ENCODE measurements at places on chromosomes 6 and 20.
A peak's percentile ranks its signal among the peaks of the same experiment; 100 is the strongest.

- no peak for DNase-seq
Observed at GRCh38 chr6:79520534-79520933, 16.7 kb downstream of the LCA5 start.

GRCh38 chr20:6450841-6451240 lies 316.6 kb upstream of the BMP2 start:
- no peak for DNase-seq

DNA sequence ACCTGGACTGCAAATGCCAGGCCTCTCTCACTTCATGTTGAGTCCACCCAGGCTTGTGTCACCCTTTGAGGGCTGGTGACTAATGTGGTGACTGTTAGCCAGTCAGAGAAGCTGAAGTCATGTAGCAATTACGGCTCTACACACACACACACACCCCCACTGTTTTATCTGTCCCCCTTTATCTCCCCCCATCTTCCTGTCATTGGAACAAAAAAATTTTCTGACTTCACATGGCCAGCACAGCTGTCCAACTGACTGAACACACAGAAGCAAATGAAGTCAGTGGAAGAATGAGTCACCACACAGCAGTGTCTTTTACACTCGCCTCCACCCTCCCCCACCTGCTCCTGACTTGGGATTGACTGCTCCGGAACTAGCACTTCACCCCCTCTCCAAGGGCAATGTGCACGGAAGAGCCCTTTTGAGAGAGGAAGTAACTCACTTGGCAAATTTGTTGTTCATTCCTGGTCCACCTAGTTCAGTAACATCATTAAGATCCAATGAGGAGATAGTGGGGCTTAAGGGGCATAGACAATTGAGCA lies 198.0 kb downstream of the RNF144B start:
- no peak for DNase-seq

DNA sequence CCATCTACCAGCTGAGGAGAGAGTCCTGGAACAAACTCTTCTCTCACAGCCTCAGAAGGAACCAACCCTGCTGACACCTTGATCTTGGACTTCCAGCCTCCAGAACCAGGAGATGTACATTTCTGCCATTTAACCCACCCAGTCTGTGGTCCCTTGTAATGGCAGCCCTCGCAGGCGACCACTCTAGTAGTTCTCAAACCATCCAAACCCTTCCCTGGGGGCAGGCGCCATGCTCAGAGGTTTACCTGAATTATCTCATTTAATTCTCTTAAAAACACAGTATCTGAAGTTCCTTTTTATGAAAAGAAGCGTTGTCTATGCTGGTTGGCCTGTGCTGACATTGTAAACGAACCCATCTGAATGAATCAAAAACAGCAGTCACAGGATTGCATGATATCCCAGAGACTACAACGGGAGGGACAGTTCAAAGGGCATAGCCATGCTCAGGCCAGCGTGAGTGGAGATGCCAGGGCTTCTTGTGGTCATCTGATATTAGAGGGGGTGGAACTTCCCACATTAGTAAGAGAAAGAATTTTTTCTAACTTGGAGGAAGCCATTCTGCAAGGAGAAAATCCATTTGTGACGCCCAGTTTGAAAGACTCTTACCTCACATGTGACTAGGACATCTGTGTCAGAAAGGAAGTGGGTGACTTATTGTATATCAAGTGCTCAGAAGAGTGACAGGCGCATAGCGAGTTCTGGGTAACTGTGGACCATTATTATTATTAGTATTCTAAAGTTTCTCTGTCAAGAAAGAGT lies 17.2 kb upstream of the TAGAP start:
- DNase-seq, result no peak

DNA sequence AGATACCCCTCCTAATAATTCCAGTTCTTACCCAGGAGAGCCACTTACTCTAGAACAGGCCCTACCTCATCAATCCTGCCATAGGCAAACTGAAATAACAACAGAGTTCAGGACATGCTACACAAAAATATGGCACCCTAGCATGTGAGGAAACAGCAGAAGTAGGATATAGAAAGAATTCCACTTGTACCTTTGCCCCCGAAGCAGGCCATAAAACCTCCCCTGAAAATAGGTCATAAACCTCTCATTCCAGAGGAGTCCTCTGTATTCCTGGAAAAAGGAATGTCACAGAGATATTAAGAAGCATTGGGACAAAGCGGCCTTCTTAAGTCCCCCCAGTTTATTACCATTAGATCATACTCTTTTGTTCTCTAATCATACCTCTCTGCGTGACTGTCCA lies 504.3 kb upstream of the MARCKS start:
- DNase-seq, result no peak

GRCh38 chr20:63067721-63068560 lies 61.2 kb upstream of the BHLHE23 start:
- DNase-seq, result peak; percentile 12

DNA sequence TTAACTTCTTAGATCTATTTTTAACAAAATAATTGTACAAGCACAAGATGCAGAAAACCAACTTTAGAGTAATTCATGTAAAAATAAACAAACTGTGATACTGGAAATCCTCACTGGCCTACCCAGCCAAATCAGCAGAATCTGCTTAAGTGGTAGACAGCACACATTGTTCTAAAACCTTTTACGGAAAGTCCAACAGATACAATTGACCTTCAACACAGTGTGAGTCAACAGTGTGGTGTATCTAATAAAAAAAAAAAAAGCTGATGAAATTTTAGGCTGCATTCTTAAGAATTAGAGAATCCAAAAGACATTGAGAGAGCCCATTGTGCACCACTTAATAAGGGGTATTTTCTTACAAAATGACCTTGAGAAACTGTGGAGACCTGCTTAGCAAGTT lies 174.5 kb downstream of the COL21A1 start:
- DNase-seq, result no peak

DNA sequence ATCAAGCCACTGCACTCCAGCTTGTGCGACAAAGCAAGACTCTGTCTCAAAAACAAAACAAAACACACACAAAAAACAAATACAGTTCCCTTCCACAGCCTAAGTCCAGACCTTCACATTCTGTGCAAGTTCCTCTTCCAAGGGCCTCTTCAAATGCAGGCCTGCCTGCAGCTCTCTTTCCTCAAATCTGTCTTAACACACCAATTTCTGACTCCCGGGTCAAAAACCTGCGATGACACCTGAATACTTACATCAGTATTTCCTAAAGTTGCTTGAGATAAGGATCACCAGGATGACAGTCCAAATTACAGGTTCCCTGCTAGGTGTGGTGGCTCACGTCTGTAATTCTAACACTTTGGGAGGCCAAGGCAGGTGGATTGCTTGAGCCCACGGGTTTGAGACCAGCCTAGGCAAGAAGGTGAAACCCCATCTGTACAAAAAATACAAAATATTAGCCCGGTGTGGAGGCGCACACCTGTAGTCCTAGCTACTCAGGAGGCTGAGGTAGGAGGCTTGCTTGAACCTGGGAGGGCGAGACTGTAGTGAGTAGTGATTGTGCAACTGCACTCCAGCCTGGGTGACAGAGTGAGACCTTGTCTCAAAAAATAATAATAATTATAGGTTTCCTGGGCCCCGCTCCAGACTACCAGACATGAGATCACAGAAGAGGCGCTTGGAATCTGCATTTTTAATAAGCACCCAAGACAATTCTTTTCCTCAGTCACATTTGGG lies 8.8 kb upstream of the PARD6B start:
- DNase-seq, result no peak

DNA sequence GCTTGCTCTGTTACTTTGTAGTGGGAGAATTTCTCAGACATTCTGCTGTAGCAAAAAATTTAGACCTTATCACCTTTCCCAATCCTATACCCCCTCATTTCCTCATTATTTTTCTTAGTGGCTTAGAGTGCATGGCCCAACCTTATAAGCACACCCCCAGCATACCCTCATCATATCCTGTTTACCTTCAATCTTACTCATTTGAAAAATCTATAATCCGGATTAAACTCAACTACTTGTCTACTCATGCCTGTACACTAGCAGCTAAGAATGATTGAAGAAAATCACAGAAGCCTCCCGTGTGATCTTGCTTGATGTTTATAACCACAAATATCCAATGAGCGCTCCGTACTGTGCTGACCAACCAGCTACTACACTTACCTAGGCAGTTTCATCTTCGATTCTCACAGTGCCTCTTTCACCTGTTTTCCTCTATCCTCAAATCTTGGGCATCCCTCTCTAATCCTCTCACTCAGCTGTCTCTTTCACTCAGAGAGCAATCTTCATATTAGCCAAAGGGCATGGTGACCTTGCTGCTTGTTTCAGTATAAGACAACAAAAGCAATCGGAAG lies 36.6 kb downstream of the AIG1 start:
- DNase-seq, result no peak

DNA sequence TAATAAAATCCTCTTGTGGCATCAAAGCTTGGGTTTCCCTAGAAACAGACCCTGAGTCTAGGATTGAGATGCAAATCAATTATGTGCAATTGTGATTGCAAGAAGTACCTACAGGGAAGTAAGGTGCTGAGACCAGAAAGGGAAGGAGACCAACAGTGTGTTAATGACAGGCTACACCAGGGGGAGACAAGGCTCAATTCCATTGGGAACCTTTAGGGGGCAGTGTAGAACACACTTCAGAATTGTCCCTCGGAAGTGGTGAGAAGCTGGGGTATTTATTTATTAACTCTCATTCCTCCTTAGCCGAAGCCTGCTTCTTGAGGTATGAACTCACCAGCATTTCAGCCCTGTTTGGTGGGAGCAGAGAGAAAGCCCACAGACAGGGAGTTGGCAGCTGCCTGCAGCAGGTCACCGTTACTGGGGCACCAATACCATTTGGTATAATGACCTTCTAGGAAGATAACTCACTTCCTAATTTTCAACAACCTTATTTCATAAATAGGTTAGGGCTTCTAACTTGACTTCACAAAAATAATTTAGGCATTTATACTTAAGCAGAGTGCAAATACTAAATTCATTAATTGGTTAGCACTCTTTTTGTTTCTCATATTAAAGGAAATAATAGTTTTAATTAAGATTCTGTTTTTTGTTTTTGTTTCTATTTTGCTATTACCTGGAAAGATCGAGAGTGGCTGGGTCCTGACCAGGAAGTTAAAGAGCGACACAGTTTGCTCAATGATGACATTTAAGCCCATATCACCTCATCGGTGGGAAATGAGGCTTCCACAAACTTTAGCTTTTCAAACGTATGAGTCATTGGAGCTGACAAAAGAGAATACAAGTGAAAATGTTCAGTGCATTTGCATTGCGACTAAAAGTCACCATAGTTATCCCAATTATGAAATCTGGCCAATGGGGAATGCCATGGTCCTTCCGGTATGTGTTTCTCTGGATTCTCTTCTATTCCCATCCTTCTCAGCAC lies 94.8 kb downstream of the BTBD3 start:
- DNase-seq, result no peak

- no peak for DNase-seq
Observed at GRCh38 chr20:51667002-51667408, 101.2 kb downstream of the ATP9A start.

GRCh38 chr6:149150801-149151398 lies 166.6 kb upstream of the TAB2 start:
- DNase-seq, result no peak

- DNase-seq, result no peak
Observed at GRCh38 chr6:72822691-72823090, 200.8 kb downstream of the KCNQ5 start.

GRCh38 chr6:164101859-164102258 lies 687.3 kb downstream of the QKI start:
- no peak for DNase-seq

- DNase-seq, result no peak
Observed at GRCh38 chr20:17316316-17317038, 89.6 kb downstream of the PCSK2 start.

- DNase-seq, result no peak
Observed at GRCh38 chr6:29956518-29956917, 14.2 kb downstream of the HLA-A start.

- no peak for DNase-seq
Observed at GRCh38 chr20:29689411-29690225, 1567.8 kb upstream of the DEFB115 start.

DNA sequence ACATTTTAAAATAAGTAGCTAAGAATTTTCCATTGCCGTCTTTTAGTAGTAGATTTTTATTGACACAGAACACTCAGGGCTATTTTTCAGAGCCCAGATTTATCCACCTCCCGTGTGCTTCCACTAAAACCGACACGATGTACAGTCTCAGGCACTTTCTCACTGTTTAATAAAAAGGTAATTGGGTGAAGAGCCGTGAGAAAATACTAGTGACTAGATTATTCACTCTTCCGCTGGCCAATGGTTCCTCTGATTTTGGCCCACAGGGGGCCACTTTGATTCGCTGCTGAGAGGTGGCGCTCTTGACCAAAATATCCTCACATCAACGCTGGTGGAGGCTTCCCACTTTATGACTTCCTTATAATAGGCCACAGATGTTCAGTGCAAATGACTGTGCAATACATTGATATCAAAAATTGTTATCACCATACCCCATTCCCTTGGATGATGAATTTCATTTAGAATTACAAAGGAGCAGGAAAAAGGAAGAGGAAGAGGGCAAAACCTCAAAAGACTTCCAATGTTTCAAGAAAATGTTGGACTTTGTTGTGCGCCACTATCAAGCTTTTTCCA lies 12.3 kb upstream of the HDDC2 start:
- peak; percentile 94 for DNase-seq

GRCh38 chr20:53104884-53105283 lies 132.7 kb downstream of the TSHZ2 start:
- DNase-seq, result no peak

- DNase-seq, result no peak
Observed at GRCh38 chr6:47342824-47343223, 33.1 kb upstream of the TNFRSF21 start.

DNA sequence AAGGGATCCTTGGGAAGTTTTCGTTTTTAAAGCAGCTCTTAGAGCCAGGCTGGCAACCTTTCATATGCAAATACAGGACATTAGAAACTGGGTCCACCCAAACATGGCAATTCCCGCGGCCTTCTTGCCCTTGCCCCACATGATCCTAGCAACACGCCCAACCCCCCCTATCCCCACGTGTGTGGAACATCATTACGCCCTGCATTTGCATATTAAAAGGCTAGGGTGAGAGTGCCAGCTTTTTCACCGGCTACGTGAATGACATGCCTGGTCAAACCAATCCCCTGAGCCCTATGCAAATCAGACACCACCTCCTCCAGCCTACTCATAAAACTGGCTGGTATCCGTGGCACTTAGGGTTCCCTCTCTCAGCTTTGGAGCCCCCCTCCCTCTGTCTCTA lies 88.1 kb downstream of the TNFRSF21 start:
- DNase-seq, result no peak
